ENCODE measurements at places on chromosomes 3 and 15. TPM values are rescaled to one million over a fixed set of nuclear protein-coding genes. Genes with fewer than 3 reads are reported as not detected.

DNA sequence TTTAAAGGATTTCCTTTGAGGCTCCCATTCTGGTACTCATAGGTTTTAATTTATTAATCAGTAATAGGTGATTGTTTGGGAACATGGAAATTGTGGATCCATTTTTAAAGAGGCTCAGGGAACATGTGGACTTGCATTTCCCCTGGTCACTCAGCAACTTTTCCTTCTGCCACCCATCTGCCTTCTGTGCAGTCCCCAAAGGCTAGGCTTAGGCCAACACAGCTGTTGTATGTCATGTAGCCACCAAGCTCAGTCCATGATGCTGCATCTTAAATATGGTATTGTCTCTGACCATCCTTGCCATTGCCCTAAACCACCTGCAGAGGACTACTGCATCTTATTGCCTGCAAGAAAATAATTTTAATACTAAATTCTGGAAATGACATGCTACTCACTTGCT, 416.7 kb upstream of the SEMA6D start:
- no peak for DNase-seq
- no peak overlapping the region for H3K4me3 ChIP-seq
- peaks cover 18% of the 10 kb centered on the region for H3K4me1 ChIP-seq
- H3K36me3 ChIP-seq, result no peaks in the 10 kb centered on the region

EFHB gene
- total RNA-seq, result 1.5 TPM

ATP13A5 gene
- not detected for total RNA-seq

- peak; percentile 45 for DNase-seq
- no peaks in the 10 kb centered on the region for H3K36me3 ChIP-seq
- H3K27me3 ChIP-seq, result no peaks in the 10 kb centered on the region
- H3K27ac ChIP-seq, result no peak overlapping the region
- H3K4me1 ChIP-seq, result peaks cover 13% of the 10 kb centered on the region
These were observed 334.7 kb upstream of the RASGRP1 start for GRCh38 chr15:38899300-38899699.

DNA sequence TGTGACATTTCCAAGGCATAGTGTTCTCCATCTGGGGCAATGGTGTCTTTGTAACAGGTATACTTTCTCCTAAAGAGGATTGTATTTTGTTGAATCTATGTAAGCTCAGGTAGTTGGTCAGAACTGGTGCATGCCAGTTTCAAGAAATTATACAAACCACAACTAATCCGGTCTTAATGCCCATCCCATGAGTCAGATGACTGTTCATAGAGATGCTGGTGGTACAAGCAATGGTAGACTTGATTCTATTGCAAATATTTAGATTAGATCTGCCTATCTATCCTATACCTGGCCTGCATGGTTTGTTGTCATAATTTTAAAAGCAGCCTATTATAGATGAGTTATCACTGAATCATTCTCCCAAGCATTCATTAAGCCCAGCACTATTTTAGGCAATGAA, 43.5 kb downstream of the ATP13A5 start:
- no peak overlapping the region for H3K27ac ChIP-seq
- no peaks in the 10 kb centered on the region for H3K27me3 ChIP-seq
- H3K4me3 ChIP-seq, result no peak overlapping the region

GRCh38 chr3:185270262-185270955, 16.6 kb upstream of the EHHADH start:
- H3K4me1 ChIP-seq, result no peaks in the 10 kb centered on the region
- H3K27me3 ChIP-seq, result peaks cover 24% of the 10 kb centered on the region
- no peak overlapping the region for H3K27ac ChIP-seq
